ENCODE measurements at places on chromosomes 13 and 19.

DNA sequence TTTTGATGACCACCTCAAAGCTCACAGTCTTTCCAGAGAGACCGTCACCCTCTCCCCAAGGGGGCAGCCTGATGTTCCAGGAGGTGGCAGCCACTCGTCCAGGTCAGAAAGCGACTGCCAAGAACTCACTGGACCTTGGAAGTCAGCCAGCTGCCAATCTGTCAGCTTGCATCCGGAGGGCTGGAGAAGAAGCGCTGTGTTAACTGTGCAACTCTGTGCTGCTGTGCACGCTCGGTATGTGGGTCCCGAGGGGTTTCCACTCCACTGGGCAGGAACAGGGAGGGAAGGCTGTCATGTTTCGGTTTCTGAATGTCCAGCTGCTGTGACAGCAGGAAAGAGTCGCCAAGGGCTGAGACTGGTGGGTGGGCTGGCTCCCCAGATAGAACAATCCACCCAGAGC lies 89.2 kb downstream of the CACNA1A start:
- DNase-seq = peak; percentile 16

GRCh38 chr13:59012731-59013130 lies 1151.0 kb downstream of the DIAPH3 start:
- DNase-seq = no peak

- no peak for DNase-seq
These were observed 66.8 kb downstream of the TUBGCP3 start for GRCh38 chr13:112521073-112521685.

DNA sequence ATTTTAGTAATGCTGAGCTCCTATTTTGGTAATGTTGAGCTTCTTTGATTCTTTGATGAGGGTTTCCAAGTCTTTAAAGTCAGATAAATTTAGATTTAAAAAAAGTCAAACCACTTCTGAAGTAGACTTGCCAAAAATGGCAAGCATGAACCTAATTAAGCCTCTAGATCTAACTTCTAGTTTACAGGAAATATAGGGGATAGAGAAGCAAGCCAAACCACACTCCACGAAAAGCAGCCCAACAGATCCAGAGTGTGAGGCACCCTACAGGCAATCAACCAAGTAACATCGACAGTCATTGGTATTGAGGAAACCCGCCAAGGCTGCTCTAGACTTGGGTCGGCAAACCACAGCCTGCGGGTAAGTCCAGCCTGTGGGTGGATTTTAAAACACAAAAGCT lies 3.7 kb downstream of the GGACT start:
- DNase-seq = no peak

- no peak for DNase-seq
These were observed 111.8 kb upstream of the EDNRB start for GRCh38 chr13:78030341-78030896.

DNA sequence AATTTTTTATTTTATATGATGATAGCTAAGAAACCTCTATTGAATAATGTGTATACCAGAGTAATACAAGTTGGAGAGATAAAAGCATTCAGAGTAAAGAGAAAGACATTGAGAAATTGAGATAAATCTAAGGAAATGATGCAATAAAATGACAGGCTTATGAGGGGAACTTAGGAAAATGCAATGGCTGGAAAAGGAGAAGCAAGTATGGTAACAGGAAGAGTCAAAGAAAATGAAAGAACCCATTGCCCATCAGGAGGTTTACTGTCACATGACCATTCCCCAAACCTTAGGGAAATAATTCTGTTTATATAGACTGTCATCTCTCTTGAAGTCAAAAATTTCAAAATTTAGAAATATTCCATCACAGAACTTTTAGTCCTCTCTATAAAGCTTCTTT lies 808.0 kb upstream of the PRR20A start:
- DNase-seq = no peak

GRCh38 chr13:27077451-27077850 lies 94.2 kb downstream of the USP12 start:
- no peak for DNase-seq

- DNase-seq = no peak
These were observed 18.5 kb downstream of the POU2F2 start for GRCh38 chr19:42113641-42114348.

DNA sequence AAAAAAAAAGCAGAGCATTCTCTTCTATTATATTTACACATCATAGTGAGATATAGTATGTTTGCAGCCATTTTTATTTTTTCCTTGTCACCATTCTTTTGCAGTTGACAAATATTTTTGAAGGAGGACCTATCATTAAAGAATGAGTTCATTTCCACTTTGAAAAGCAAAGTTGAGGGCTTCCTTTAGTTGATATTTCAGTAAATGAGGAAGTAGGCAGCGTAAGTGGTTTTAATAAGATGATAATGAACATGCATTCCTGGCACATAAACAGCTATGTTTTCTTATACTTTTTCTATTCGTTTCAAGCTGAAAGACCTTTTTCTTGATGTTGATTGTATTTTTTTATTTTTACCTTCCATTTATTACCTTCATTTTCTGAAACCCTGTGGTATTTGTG lies 66.2 kb downstream of the ZMYM2 start:
- no peak for DNase-seq

DNA sequence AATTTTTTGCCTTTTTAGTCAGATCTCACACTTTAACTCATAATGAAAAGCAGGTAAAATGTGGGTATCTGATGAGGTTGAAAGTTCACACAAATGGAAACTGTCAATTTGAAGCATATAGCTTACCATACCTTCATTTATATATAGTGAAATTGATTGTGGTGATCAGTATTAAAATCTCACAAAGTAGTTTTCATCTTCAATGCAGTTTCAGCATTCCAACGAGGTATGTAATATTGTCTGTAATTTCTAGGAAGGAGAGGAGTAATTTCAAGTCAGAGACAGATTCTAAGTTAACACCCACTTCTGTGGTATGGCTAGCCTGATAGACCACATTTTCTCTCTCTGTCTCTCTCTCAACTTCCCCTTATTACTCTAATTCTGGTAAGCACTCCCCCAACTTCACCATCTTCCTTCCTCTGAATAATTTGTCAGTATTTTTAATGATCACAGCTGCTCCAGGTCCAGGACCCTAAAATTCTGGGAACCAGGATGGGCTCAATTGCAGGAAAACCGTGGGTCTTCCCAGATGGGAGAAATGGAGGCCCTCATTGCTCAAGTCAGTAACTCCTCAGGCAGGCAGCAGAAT lies 455.7 kb downstream of the FGF9 start:
- no peak for DNase-seq

DNA sequence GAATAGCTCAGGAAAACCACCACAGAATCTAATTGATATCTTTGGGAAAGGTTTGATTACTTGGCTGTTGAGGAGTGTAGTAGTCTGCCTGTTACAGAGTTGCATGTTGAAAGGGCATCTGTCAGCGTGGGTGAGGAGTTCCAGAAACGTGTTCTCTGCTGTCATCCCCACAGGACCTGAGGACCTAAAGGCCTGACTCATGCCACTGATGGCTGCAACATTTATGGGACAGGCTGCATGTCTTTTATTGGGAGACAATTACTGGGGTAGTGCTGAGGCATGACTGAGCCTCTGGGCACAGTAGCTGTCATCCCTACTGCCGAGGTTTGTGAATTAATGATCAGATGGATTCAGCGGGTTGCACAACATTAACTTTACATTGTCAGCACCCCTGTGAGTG lies 525.9 kb downstream of the GPC6 start:
- no peak for DNase-seq

DNA sequence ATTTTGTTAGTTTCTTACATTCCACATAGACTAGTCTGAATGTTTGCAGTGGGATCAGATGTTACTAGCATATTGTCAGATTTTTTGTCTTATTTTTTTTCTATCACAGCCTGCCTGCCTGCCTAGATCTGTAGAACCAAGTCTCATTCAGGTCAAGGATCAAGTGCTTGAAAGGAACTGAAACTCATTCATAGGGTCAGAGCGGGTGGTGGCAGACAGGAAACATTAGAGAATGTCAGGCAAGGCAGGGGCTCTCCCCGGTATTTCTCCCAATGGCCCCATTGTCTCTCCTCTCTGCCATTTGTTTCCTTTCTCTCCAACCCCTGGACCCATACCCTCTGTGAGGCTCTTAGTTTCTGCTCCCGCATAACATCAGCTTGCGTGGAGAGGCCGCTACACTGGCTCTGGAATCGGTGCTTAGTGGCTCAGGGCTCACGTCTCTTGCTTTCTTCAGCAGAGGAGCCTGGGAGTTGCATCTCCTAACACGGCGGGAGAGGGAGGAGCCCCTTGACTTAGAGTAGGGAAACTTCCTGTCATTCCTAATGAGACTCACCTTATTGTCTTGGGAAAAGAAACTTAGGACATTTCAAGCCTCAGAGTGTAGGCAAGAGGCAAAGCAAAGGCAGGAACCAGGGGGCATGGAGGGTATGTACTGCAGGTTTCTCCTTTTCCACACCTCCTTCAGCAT lies 35.6 kb upstream of the SPATA13 start:
- no peak for DNase-seq

GRCh38 chr19:13408889-13409518 lies 97.3 kb downstream of the CACNA1A start:
- DNase-seq = no peak

DNA sequence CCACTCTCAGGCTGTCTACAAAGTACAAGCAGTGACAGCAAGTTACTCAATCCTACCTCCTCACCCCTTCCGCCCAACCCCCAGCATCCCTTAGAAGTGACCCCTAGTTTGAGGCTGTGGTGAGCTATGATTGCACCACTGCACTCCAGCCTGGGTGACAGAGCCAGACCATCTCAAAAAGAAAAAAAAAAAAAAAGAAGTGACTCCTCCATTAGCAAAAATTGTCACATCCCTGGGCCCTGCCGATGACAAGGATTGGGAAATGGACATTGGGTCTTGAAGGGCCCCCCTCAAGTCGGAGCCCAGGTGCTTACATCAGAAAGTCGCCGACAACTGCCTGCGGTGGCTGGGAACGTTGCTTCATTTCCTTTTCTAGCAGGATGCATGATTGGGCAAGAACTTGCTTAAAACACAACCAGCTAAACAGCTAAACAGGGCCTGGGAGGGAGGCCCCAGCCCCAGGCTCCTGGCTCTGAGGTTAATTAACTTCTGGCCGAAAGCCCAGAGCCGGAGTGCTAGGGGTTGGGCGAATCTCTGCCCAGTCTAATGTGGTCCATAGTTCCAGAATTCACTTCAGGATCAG lies 15.3 kb downstream of the RAB3D start:
- DNase-seq = no peak

DNA sequence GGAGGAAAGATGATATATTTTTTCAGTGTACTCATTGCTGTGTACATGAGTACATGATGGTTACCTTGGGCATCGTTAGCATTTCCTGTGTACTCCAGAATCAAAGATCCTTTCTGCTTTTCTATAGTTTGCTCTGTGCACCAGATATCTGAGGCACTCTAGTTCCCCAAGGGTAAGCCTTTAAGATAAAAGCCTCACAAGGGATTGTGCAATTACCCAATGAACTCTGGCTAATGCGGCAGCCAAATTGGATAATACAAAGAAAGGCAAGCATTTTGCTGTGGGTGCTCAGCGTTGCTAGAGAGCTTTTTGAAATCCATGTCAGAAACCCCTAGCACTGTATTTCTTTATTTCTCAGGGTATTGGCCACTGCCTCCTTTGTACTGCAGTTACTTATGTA lies 2.9 kb downstream of the CYSLTR2 start:
- no peak for DNase-seq

DNA sequence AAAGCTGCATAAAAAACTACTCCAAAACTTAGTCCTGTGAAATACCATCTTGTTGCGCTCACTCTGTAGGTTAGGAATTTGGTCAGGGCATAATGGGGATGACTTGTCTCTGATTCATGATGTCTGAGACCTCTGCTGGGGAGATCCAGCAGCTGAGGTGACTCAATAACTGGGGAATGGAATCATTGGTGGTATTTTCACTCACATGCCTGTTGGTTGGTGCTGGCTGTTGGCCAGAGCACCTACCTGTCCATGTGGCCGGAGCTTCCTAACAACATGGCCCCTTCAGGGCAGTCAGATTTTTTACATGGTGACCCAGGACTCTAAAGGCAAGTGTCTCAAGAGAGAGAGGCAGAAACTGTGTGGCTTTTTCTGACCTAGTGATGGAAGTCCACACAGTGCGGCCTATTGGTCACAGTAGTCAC lies 7.4 kb upstream of the ESD start:
- DNase-seq = no peak

- no peak for DNase-seq
These were observed 246.1 kb upstream of the MAB21L1 start for GRCh38 chr13:35722458-35723052.

- DNase-seq = no peak
These were observed 128.7 kb downstream of the KLF12 start for GRCh38 chr13:74005320-74006157.

GRCh38 chr19:3459089-3459881 lies 21.0 kb downstream of the SMIM24 start:
- DNase-seq = peak; percentile 45

- DNase-seq = no peak
These were observed 6.5 kb downstream of the KCTD4 start for GRCh38 chr13:45194081-45194939.

DNA sequence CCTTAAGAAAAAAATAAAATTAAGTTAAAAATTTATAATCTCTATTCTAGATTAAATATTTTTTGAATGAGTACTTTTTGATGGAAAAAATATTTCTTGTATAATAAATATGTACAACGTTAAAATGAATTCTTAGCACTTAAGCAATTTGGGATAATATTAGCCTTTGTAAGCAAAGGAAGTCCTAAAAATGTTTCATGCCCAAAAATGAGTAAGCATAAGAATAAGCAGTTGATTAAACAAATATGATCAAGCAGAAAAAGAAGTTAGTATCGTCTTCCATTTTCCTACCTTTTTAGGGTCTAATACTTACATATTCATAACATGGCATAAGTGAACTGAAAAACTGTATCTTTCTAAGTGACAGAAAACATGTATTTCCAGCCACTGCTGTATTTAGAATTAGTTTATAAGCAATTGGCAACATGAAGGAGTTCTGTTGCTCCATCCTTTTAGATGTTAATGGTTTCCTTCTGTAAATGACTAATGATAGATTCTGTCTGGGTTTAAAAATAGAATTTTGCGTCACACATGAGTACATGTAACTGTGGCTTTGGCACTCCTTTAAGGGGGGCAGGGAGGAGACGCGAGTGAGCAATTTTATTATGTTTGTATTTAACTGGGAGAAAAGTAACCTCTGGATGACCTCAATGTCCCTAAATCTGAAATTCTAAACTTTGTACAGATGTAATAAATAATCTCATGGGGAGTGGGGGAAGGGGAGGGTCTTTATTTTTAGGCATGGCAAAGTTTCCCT lies 237.4 kb downstream of the RGCC start:
- no peak for DNase-seq

DNA sequence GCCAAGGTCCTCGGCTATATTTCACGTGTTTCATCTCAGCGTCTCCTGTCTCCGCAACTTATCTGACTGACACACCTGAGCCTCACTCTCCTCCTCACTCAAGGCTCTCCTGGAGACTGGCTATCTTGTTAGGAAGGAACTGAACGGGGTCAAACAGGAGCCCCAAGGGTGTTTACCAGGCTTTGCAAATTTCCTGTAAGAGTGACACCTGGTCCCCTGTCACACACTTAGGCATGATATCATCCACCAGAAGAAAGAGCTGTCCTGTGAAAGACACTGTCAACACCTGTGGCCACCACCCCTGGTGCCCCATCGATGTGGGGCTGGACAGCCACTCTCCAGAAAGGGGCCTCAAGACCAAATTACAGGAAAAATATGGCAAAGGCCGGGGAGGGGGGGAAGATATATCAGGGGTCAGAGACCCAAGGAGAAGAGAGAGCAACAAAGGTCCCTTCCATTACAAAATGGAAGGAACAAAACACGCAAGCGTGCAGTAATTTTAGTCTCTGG lies 2.9 kb downstream of the CD70 start:
- DNase-seq = no peak

All from K562 (cell line).